Suppressor macrophage (primary cell): ENCODE measurements at places on chromosomes 12 and 14.
A peak's percentile ranks its signal among the peaks of the same experiment; 100 is the strongest.

- DNase-seq = no peak
Observed at GRCh38 chr12:34598851-34599529, 576.7 kb downstream of the ALG10 start.

GRCh38 chr14:104132981-104133380, 5.4 kb upstream of the KIF26A start:
- DNase-seq = no peak

DNA sequence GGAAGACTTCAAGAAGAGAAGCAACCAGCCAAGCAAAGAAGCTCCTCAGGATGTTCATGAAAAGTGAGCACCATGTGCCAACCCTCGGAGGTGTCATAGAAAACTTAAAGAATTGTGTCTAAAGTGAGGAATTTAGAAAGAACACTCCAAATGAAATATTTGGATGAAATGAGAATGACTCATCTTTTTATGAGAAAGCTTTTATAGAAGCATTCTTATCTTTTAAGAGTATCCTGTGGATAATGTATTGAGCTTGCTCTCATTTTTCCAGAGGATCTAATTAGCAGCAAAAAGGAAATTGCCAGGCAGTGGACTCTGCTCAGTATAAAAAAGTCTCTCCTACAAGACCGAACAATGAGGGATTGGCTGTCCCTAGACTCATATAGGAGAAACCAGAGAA, 454.9 kb downstream of the LRIG3 start:
- no peak for DNase-seq

- no peak for DNase-seq
Observed at GRCh38 chr14:83164016-83164415, 1630.4 kb upstream of the SEL1L start.

DNA sequence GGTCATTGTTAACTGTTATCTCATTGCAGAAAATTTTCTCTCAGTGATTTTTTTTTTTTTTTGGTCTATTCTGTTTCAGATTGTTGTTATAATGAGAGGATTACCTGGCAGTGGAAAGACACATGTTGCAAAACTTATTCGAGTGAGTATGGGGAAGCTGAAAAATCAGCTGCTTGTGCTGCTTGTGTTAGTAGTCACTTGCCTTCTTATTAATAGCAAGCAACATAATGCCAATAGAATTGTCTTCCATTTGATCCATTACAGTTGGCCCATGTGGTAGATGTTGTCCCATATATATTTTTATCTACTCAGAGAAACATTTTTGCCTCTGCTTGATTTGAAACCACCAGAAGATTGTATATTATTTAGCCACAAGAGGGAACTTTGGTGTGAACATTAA, 53.0 kb downstream of the YLPM1 start:
- no peak for DNase-seq

- DNase-seq = no peak
Observed at GRCh38 chr12:54018468-54018984, 9.7 kb upstream of the HOXC6 start.

- DNase-seq = peak; percentile 9
Observed at GRCh38 chr12:113949321-113950305, 16.5 kb downstream of the RBM19 start.

DNA sequence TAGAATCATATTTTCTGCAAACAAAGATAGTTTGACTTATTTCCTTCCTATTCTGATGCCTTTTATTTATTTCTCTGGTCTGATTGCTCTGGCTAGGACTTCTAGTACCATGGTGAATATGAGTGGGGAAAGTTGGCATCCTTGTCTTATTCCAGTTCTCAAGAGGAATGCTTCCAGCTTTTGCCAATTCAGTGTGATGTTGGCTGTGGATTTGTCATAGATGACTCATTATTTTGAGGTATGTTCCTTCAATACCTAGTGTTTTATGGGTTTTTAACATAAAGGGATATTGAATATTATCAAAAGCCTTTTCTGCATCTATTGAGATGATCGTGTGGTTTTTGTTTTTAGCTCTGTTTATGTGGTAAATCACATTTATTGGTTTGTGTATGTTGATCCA, 139.4 kb upstream of the CNTN1 start:
- DNase-seq = no peak

GRCh38 chr14:20630340-20631022, 11.0 kb downstream of the OR6S1 start:
- DNase-seq = peak; percentile 37

DNA sequence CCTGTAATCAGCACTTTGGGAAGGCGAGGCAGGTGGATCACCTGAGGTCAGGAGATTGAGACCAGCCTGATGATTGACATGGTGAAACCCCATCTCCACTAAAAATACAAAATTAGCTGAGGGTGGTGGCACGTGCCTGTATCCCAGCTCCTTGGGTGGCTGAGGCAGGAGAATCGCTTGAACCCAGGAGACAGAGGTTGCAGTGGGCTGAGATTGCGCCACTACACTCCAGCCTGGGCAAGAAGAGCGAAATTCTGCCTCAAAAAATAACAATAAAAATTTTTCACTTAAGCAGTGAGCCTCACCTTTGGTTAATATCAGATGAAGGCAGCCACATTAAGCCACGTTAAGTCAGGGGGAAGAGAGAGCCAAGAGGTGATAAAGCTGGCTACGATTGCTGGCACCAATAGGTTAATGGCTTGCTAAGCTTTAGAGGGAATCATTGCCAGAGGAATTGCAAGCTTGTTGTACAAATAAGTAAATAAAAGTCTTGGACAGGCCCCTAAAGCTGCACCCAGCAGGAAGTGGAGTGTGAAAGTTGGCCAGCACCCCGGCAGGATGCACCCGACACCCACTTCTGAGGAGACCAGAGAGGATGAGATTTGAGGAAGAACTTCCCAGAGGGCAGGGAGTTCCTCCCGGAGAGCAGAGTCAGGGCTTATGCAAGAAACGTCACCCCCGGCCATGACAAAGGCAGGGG, 41.3 kb upstream of the TESC start:
- DNase-seq = peak; percentile 61

DNA sequence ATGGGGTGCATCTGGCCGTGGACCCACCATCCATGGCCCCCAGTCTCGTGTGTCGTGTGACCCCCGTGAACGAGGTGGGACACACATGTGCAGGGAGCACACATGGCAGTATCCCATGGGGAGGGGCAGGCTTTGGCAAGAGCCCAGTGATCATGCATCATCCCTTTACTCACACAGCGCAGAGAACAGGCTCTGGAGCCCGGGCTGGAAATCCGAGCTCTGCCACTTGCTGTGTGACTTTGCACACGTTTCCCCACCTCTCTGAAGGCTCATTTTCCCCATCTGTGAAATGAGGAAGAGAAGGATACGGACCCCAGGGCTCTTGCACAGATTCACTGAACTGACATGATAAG, 119.9 kb downstream of the PHETA1 start:
- DNase-seq = no peak

DNA sequence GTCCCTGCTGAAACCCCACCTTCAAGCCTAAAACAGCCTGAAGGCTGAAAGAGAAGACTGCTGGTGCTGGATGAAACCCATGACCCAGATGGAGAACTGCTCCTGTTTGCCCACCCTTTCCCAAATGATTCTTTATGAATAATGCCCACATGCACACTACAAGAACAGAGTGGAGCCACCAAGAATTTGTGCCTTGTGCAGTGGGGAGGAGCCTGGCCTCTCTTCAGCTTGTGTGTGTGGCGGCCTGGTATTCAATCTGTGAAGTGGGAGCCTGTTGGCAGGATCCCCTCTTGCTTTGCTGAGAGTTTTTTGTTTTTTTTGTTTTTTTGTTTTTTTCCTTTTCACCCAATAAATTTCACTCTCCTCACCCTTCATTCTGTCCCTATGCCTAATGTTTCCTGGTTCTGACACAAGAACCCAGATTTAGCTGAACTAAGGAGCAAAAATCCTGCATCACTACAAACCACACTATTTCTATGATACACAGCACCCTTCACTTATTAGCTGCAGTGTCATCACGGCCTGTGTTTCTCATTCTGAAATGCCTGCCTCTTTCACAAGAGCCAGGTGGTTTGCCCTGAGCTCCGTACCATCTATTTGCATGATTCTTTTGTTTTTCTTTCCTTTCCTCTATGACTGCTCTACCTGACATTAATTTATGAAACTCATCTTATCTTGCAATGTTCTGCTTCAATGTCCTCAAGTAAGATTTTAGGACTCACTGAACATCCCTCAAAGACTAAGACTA, 585.5 kb upstream of the ATXN7L3B start:
- DNase-seq = no peak

- no peak for DNase-seq
Observed at GRCh38 chr14:104238424-104239184, 100.2 kb downstream of the KIF26A start.

DNA sequence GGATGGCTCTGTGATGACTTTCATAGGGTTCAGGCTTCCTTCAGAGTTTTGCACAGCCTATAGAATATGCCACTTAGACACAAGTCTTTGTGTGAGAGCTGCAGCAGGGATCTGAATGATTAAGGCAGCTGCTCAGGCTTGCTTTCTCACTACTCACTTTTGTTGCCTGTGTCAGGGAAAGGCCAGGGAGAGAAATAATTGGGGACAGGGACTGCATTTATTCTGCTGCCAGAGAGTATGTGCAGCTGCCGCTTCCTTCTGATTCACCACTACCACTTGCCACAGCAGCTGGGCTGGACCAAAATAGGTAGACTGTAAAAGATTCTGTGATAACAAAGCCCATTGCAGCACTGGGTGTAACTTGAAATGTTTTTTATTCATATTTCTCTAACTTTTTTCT, 49.7 kb downstream of the TRMT5 start:
- no peak for DNase-seq

DNA sequence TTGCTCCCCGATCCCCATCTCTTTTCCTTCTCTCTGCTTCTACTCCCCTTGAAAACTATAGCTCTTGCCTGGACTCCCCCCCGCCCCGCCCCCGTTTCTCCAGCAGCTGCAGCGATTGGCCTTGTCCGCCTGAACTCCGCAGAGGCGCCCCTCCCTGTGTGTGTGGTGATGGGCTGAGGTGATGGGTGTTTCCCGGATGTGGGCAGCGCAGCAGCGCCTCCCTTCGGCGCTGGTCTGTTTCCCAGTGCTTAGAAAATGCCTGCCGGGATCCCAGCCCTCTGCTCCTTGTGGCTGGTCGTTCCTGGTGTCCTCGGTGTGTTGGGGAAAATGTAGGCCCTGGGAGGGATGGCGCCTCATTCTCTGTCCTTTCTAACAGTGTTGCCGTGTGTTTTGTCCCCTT, 43.3 kb downstream of the GALNT8 start:
- no peak for DNase-seq
